Nephron progenitor cell (in vitro differentiated cells): ENCODE measurements at places on chromosomes 1 and 21.
A peak's percentile ranks its signal among the peaks of the same experiment; 100 is the strongest.

GRCh38 chr1:66168948-66169671 is 364.8 kb upstream of the SGIP1 start:
- DNase-seq: no peak

- peak; percentile 97 for DNase-seq
Measured at GRCh38 chr21:44817506-44817880, 369 bp downstream of the SUMO3 start.

GRCh38 chr1:154797175-154797574 is 72.9 kb downstream of the KCNN3 start:
- no peak for DNase-seq

DNA sequence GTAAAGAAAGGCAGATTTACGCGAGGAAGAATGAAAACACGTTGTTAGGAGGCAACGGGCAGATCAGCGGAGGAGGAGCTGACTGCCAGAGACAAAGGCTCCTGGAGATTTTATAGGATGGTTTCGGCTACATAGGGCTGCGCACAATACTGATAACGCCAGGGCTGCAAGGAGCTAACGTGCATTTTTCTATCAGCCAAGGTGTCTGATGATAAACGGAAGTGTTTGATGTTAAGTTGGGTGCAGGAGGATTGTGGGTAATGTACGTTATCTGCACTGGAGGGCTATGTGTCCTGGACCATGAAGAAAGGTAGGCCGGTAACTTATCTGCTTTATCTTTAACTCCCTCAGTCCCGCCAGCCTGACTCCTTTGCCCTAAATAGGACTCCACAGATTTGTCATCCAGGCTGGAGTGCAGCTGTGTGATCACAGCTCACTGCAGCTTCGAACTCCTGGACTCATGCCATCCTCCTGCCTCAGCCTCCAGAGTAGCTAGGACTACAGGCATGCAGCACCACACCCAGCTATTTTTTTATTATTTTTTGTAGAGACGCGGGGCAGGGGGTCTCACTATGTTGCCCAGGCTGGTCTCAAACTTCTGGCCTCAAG is 29.6 kb downstream of the SETD4 start:
- no peak for DNase-seq
